ENCODE measurements at places on chromosomes 4 and X. TPM values are rescaled to one million over a fixed set of nuclear protein-coding genes. Genes with fewer than 3 reads are reported as not detected.

Gene VCX3B
- not detected for total RNA-seq

Gene PALLD
- 86.7 TPM for total RNA-seq

Gene SLC6A14
- total RNA-seq: not detected

Gene TLR3
- not detected for total RNA-seq

Gene PTTG2
- not detected for total RNA-seq

Gene DGKK
- total RNA-seq: 4.8 TPM

Gene PPP2R2C
- 5.9 TPM for total RNA-seq

Gene COL4A6
- total RNA-seq: 277 TPM

Gene FAAH2
- total RNA-seq: 8.9 TPM

Gene CACNA1F
- total RNA-seq: 0.47 TPM

Gene DACH2
- total RNA-seq: 1.4 TPM

Gene IRS4
- total RNA-seq: 2.3 TPM

Gene FUNDC2
- total RNA-seq: 78.4 TPM

Gene BRCC3
- total RNA-seq: 18.1 TPM

Gene CXCL13
- not detected for total RNA-seq

Gene GNL3L
- 44.8 TPM for total RNA-seq

Gene VSIG4
- not detected for total RNA-seq

Gene UGT8
- 12.4 TPM for total RNA-seq

Gene ZNF275
- 11.0 TPM for total RNA-seq

Gene MID1
- 23.5 TPM for total RNA-seq

Gene MAP7D2
- total RNA-seq: 1.9 TPM

Gene FRG2
- total RNA-seq: not detected

Gene LIAS
- 17.9 TPM for total RNA-seq

Gene CITED1
- 0.93 TPM for total RNA-seq

Gene MAMLD1
- 0.07 TPM for total RNA-seq

Gene PLS3
- total RNA-seq: 193 TPM

Gene CLGN
- 7.2 TPM for total RNA-seq

Gene SRPK3
- not detected for total RNA-seq

Gene FAM47E
- 0.99 TPM for total RNA-seq

Gene P2RY8
- total RNA-seq: not detected

Gene DUX4
- total RNA-seq: not detected
